ENCODE measurements at places on chromosomes 2 and 18.

DNA sequence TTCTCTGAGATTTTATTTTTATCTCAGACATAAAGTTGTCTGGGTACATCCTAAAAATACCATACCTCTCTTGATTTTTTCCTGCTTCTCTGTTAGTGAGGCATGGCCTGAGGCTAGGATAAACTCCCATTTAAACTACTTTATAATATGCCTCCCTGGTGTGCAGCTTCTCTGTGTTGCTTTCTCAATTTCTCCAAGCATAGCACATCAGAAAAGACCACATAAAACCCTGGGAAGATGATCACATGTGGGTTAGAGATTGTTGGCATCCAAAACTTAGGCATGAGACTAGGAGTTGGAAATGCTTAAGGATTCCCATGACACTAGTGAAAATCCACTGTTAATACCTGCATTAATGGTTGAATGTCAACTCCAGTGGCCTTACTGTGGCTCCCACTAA is 254.6 kb downstream of the RND3 start:
- no peak for DNase-seq

DNA sequence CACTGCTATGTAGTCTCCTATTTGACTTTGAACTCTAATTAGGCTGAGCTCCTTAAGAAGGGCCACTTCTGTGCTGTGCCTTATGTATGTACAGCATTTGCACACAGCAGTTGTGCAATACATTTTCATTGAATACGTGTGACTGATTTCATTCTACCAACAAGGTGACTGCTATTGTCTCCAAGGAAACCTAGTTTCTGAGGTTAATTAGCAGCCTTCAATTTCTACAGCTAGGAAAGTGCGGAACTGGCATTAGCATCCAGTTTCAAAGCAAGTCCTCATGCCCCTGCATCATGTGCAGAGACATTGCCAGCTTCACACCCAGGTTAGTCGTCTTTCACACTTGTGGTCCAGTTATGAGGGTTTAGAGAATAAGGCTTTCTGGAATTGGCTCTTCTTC is 58.6 kb downstream of the NCK2 start:
- DNase-seq, result no peak

DNA sequence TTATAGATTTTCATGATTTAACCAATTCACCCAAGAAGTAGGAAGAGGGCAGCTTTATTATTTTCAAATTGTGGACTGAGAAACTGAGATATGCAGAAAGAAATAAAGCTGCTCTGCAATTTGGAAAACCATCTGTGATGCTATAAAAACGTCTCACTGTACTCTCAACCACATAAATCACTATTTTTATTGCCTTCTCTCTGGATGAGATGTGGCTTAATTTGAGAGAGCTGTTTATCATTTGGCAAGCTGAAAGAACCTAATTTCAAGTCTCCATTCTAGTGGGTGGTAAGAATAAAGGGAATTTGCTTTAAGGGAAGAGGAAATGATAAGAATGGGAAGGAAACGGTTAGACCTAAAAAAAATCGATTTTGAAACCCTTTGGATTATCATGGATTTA is 49.9 kb upstream of the CYP1B1 start:
- DNase-seq, result no peak

- no peak for DNase-seq
Observed at GRCh38 chr2:43397411-43397810, 171.0 kb upstream of the ZFP36L2 start.

DNA sequence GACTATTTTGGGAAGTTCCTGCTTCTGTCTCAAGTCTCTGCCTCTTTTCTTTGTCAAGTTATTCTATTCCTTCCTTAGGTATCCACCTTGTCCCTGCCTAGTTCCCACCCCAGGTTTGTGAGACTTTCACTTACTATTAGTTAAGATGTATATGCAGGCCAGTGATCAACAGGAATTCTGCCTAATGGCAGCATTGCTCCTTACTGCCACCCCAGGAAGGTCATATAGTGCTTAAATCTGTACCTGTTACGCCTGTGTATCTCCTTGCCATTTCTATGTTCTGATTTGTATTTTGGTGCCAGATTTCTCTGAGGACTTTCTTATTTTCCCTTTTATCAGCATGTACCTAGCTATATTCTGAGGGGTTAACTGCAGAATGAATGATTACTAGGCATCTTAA is 746.0 kb upstream of the TMEFF2 start:
- DNase-seq, result no peak

DNA sequence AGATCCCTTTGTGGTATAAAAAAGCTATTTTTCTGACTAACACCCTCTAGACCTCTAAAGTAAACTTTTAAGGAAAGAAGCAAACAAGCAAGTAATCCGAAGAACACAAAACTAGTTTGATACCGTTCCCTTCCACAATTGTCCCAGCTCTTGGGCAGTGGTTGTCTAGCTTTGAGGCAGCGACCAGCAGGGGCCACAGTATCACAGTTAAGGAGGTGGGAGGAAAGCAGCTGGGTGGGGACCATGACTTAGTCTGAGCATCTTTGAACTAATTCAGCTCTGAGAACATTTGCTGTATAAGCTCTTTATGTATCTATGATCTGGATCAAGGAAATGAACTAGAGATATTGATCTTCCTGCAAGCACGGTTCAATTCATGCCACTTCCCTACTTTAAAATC is 51.0 kb downstream of the SF3B1 start:
- DNase-seq, result no peak

DNA sequence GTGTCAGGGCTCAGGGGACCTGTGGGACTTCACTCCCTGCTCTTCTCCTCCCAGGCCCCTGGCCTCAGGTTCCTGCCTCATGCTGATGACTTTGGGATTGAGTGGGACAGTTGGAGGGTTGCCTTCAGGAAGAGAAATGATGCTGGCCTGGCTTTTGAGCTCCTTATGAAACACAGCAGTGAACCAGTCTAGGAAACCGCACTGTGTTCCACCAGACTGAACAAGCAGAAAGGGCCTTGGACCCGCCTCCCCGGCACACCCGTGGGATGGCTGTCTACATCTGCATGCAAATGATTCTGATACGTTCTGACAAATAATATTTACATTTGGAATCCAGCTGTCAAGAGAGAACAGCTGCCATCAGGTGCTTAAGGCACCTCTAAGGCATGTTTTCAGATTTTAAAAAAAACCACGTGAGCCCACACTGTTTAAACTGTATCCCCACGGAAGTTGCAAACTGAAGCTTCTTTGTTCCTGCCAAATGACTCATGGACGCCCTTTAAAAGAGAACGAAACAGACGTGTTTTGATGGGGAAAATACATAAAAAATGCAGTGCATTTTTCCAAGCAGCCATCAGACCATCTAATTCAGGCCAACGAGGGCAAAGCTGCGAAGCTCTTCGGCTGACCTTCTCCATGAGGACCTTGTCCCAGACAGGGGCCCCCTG is 27.6 kb upstream of the ASAP2 start:
- DNase-seq, result no peak

- DNase-seq, result no peak
Observed at GRCh38 chr18:36398419-36398818, 100.9 kb downstream of the FHOD3 start.

GRCh38 chr2:47076586-47077441 is 78.3 kb downstream of the STPG4 start:
- DNase-seq, result no peak

DNA sequence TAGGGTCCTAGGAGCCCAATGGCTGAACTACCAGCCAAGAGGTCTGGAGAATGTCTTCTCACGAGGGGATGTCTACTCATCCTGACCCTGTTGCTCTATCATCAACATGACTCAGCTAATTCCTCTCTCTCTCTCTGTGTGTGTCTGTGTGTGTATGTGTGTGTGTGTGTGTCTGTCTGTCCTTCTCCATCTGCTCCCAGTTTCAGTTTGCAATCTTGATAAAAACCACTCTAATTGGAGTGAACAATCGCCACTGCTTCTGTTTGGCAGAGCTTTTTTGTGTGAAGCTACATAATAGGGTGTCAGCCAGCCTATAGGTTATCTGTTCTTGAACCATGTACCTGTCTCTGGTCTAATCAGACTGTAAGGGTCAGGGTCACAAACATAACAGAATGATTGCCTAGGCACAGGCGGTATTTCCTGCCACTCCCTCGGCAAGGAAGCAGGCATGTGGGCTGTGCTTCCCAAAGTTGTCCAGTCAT is 219.8 kb downstream of the SH3BP4 start:
- no peak for DNase-seq

DNA sequence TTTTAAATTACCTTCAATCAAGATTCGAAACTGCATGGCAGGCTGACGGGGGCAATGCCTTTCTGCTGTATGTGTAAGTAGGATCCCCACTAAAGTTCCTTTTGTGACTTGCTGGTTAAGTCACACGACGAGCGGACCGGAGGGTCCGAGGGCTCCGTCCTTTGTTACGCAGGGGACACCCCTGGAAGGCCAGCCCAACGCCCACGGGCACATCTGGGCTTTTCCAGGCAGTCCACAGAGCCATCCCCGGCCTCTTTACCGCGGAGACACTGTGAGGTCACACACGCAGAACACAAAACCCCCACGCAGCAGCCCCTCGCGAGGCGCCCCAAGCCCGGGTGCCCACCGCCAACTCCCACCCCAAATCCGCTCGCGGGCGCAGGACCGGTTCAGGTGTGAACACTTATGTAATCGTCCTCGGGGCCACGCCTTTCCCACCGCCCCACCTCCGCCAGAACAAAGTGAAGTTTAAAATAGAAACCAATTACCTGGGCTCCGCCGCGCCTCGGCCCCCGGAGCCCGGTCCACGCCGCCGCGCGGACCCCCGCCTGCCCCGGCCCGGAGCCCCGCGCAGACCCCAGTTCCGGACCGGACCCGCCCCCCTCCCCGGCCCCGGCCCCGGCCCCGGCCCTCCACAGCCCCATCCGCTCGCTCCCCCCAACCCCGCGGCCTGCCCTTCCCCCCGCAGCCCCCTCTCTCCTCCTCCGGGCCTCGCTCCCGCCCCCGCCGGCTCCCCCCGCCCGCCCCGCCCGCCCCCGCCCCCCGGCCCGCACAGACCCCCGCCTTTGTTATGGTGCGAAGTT is 4.2 kb downstream of the ZNF516 start:
- DNase-seq, result no peak

DNA sequence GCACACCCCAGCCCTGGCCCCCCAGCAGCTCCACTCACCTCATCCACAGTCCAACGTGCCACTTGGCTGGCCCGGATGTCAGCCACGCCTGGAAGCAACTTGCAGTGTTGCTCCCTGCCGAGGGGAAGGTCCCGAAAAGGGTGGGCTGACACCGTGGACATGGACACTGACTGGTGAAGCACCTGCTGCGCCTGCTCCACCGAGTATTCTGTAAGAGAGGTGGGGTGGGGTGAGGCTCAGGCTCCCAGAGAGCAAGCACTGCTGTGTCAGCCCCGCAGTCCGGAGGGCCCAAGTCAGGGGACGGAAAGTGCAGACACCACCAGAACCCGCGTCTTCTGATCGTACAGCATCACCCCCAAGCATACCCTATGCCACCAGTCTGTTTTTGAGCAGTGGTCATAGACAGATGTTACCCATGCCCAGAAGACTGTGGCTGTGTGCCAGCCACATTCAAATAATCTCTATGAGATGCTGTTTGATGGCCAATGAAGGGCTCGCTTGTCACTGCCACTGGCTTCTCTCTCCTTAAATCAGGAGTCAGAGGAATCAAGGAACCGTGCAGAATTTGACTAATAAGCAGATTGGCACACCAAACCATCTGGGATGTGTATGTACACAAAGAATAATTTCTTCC is 74.2 kb upstream of the TMEM200C start:
- DNase-seq, result no peak

GRCh38 chr2:123073956-123074355 is 951.1 kb upstream of the CNTNAP5 start:
- no peak for DNase-seq

GRCh38 chr2:22855761-22856184 is 529.2 kb upstream of the KLHL29 start:
- DNase-seq, result no peak

GRCh38 chr2:181074457-181074856 is 94.1 kb downstream of the UBE2E3 start:
- no peak for DNase-seq

DNA sequence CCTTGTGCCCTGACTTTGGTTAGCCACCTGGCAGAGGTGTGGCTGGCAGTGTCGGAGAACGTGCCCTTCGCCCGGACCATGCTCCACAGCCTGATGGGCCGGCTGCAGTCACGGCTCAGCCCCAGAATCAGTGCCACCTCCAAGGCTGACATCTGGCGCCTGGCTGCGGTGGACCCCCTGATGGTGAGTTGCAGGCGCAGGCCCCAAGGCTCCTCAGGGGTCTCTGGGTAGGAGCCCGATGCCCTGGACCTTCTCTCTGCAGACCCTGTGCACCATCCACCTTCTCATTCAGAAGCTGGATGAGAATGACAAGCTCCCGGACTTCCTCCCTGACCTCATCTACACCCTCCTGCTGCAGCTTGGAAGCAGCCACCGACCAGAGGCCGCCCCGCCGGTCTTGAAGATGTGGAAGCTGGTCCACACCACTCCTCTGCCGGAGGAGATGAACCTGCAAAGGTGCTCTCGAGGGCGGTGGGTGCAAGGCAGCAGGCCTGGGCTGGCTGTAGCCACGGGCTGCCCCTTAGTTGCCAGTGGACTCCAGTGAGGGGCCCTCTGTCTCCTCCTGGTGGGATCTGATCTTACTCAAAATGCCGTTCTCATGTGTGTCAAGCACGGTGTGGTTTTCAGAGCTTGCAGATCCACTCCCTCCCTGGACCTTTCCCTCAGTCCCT is 32.1 kb downstream of the HJURP start:
- DNase-seq, result no peak

GRCh38 chr2:158953454-158953853 is 15.0 kb upstream of the TANC1 start:
- DNase-seq, result no peak

GRCh38 chr18:22283116-22283395 is 113.7 kb downstream of the GATA6 start:
- DNase-seq, result no peak

DNA sequence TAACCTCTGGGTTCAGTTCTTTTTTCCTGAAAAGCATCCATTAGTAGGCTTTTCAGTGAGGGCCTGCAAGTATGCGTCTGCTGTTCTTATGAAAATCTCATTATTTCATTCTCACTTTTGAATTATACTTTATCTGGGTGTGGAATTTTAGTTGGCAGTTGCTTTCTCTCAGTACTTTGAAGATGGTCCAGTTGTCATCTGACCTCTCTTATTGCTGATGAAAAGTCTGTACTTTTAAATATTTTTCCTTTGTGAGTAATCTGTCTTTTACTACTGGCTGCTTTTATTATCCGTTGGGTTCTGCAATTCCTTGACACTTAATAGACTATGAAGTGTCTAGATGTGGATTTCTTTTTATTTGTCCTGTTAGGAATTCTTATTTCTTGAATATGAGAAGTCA is 307.8 kb downstream of the CYP26B1 start:
- DNase-seq, result no peak

- DNase-seq, result no peak
Observed at GRCh38 chr2:85933753-85934594, 45.2 kb upstream of the ST3GAL5 start.

- DNase-seq, result no peak
Observed at GRCh38 chr2:128422571-128422970, 103.9 kb upstream of the HS6ST1 start.

- DNase-seq, result no peak
Observed at GRCh38 chr2:66305718-66306117, 129.2 kb upstream of the MEIS1 start.

GRCh38 chr2:215828528-215829184 is 184.7 kb downstream of the MREG start:
- DNase-seq, result no peak

Data from activated CD8-positive, alpha-beta memory T cell treated with anti-CD3 and anti-CD28 coated beads for 1 hour (primary cell).